ENCODE measurements at places on chromosomes 16 and 17. TPM values are rescaled to one million over a fixed set of nuclear protein-coding genes. Genes with fewer than 3 reads are reported as not detected.

- DNase-seq: no peak
These were observed 6.3 kb downstream of the C17orf75 start for GRCh38 chr17:32335687-32336086.

DNA sequence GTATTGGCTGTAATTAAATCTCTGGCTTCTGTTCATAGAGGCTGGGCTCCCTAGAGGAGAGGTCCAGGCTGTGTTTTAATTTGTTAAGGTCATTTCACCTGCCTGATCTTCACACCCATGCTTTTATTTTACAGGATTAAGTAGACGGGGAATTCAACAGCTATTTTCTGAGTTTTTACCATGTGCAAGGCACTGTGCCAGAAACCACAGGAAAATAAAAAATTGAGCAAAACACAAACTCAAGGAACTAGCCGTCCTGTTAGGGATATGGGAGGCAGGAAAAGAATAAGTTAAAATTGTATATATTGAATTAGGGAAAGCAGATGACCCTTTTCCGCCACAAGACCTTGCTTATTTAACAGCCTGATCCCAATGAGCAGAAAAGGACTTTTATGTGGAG is 29.1 kb downstream of the HS3ST3A1 start:
- no peak for DNase-seq

Gene PNMT
- total RNA-seq: 0.35 TPM

Gene ALOX15B
- total RNA-seq: 2.9 TPM

- no peak for DNase-seq
These were observed 34.1 kb downstream of the HIC1 start for GRCh38 chr17:2089021-2089422.

Gene ITGAX
- 36.4 TPM for total RNA-seq

GRCh38 chr16:72198021-72198711 is 26.2 kb upstream of the PMFBP1 start:
- no peak for DNase-seq

Gene MGAT5B
- total RNA-seq: 1.1 TPM

Gene CCL14
- total RNA-seq: 61.1 TPM

DNA sequence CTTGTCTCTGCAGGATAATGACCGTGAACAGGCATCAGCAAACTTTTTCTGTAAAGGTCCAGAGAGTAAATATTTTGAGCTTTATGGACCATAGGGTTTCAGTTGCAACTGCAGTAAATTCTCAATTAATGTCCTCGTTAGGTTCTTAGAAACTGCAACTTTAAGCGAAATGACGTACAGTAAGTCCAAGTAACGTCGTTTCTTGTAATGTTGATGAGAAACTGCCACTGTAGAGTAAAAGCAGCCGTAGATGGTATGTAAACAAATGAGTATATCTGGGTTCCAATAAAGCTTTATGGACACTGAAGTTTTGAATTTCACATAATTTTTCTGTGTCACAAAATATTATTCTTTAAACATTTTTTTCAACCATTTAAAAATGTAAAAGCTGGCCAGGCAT is 4.9 kb downstream of the CHD9 start:
- no peak for DNase-seq

- DNase-seq: no peak
These were observed 105.7 kb downstream of the CCDC182 start for GRCh38 chr17:57639381-57639780.
